ENCODE measurements at places on chromosomes 16 and 17.

DNA sequence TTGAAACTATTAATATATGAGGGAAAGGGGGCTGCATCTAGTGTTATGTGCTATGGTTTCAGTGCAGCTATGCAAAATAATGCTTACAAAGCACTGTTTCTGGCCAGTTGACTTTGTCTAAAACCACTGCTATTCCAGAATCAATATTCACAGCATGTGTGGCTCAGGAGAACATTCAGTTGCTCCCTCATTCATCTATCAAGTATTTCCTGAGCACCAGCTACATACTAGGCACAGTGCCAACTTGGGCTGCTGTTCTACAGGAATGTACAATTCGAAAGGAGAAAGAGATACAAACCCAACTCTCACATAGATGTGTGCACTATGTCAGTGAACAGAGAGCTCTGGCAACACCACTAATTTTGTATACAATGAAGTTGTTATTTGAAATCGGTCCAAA, 183.0 kb downstream of the PHKB start:
- DNase-seq = no peak

GRCh38 chr17:73536700-73537605, 107.3 kb downstream of the SDK2 start:
- no peak for DNase-seq

- no peak for DNase-seq
Observed at GRCh38 chr16:84232969-84233368, 6.8 kb downstream of the KCNG4 start.

DNA sequence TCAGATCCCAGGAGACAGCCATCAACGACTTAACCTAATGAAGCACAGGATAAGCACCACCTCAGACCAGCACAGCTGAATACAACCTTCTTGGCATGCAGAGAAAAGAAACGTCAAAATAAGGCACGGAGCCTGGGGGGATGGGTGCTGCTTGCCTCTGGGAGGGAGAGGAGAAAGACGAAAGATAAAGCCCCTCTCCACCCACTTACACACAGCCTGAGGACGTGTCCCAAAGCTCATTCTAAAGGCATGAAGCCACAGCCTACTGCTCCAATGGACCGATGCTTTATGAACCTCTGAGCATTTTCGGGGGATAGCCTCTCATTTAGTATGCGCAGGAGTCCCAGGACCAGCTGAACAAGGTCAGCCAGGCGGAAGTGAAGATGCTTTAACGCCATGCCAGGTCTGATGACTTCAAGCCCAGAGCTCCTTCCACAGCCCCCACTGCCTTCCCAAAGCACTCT, 31.1 kb downstream of the ST3GAL2 start:
- DNase-seq = no peak

DNA sequence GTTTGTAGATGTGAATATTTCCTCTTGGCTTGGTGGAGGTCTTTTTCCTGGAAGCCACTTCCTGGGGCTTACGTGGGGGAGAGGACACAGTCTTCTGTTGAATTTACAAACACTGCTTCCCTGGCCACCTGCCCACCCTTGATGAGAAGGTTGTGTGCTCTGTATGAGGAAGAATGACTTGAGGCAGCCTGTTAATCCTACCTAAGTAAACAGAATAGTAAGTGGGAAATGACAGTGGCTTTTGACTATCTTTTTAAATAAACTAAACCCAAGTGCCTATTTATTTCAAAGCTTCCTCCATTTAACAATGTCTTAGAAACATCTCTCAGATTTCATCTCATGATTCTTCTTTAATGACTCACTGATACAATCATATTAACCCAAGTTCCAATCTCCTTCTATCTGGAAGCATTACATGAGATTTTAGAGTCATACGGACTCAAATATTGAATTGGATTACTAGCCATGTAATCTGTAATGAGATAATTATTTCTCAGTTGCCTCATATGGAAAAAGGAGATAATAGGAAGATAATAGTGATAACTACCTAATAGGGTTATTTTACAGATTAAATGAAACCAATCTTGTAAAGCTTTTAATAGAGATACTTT, 96.6 kb upstream of the SMIM36 start:
- DNase-seq = peak; percentile 25

DNA sequence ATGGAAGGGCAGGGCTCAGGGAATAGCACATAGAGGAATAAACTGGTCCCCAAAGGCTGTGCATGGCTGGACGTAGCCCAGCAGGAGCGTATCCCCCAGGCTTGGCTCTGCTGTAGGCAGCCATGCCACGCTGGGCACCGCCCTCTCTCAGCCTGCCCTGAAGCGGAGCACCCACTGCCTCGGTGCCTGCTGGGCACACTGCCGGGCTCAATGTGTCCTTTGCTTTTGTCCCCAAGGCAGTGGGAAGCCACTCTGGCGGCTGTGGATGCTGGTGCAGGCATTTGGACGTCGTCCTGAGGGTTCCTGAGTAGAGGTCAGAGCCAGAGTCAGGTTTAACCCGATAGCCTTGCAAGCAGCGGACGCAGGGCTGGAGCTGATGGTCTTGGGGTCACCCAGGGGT, 141.0 kb downstream of the ENGASE start:
- no peak for DNase-seq

- DNase-seq = no peak
Observed at GRCh38 chr17:29131814-29132682, 48.1 kb downstream of the MYO18A start.

DNA sequence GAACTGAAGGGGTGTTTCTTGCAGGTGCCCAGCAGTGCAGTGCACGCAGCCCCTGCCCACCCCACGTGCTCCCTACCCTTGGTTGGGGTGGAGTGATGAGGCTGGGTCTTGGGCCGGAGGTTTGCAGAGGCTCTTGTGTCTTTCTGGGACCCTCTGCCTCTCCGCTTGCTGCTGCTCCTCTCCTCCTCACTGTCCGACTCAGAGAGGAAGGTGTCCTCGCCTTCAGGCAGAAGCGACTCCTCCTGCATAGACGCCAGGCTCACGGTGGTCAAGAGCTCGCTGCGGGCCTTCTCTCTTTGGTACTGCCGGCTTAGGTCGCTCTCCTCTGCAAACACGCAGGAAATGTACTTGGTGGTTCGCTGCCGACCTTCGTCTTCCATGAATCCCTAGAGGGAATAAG, 42.9 kb downstream of the GTF3C1 start:
- DNase-seq = no peak

GRCh38 chr16:13997526-13997925, 73.6 kb upstream of the MRTFB start:
- DNase-seq = no peak

- DNase-seq = no peak
Observed at GRCh38 chr17:18963126-18964017, 11.4 kb downstream of the SLC5A10 start.

DNA sequence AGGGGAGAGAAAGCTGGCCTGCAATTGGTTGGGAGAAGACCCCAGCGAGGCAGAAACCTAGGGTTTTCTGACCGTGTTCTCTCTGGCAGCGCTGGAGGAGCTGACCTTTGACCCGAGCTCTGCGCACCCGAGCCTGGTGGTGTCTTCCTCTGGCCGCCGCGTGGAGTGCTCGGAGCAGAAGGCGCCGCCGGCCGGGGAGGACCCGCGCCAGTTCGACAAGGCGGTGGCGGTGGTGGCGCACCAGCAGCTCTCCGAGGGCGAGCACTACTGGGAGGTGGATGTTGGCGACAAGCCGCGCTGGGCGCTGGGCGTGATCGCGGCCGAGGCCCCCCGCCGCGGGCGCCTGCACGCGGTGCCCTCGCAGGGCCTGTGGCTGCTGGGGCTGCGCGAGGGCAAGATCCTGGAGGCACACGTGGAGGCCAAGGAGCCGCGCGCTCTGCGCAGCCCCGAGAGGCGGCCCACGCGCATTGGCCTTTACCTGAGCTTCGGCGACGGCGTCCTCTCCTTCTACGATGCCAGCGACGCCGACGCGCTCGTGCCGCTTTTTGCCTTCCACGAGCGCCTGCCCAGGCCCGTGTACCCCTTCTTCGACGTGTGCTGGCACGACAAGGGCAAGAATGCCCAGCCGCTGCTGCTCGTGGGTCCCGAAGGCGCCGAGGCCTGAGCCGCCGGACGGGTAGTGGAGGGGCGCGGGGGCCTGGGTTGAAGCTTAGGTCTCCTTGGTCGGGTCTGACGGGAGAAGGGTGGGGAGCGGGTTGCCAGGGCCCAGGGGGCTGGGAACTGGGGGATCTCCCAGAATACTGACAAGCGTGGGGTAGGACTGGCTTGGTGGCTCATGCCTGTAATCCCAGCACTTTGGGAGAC, 7.4 kb upstream of the PYDC1 start:
- DNase-seq = no peak

GRCh38 chr17:57987581-57988300, at the start of gene VEZF1:
TSS of gene VEZF1 (minus strand) at chr17:57988254. CDS start at chr17:57988111, 143 bp downstream.
- peak; percentile 44 for DNase-seq

GRCh38 chr16:23635958-23636357, 5.2 kb downstream of the PALB2 start:
- no peak for DNase-seq

Measured in NCI-H460 (cell line).